Left renal pelvis (tissue), 4 donors: ENCODE measurements at places on chromosomes 3 and 15. TPM values are rescaled to one million over a fixed set of nuclear protein-coding genes. Genes with fewer than 3 reads are reported as not detected.

- no peak for DNase-seq
These were observed 24.2 kb upstream of the CLRN1 start for GRCh38 chr3:150996731-150997130.

P2RY13 gene
- polyA plus RNA-seq = 2.7 TPM

- no peak for DNase-seq
These were observed 62.2 kb upstream of the CTSH start for GRCh38 chr15:79007066-79007465.

- no peak for DNase-seq
These were observed 33.8 kb downstream of the CPNE4 start for GRCh38 chr3:132001036-132001435.

WNT5A gene
- 49.8 TPM for polyA plus RNA-seq

TRPM1 gene
- polyA plus RNA-seq = 0.27 TPM

- peak; percentile 16 for DNase-seq
These were observed 95.4 kb downstream of the PLOD2 start for GRCh38 chr3:146065573-146066006.

GRCh38 chr3:56988458-56989168, 71.9 kb upstream of the SPATA12 start:
- peak; percentile 81 for DNase-seq

- no peak for DNase-seq
These were observed 16.5 kb upstream of the CYP11A1 start for GRCh38 chr15:74383695-74384565.

FBN1 gene
- 67.6 TPM for polyA plus RNA-seq

GRCh38 chr3:38613426-38613825, 36.1 kb downstream of the SCN5A start:
- DNase-seq = no peak

VPS39 gene
- 73.5 TPM for polyA plus RNA-seq

DNA sequence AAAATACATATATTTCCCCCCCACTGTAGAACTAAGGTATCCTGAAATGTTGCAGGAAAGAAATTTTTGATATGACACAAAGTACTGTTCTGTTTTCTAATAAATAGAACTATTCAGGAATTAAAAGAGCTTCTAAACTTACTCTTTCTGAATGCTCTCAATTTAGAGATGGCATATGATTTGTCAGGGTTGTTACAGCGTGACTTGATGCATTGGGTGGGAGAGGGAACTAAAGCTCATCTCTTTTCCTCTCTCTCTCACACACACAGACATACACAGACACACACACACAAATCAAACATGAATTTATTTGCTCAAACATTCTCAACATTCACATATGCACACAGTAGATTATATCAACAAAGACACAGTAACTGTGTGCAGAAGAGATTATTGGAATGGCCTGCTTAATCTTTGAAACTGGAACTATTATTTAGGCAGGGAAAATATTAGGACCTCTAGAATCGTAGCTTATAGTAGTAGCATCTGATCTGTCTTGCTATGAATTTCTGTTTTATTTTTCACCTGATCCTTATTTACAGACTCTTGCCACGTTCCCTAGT, 807.4 kb upstream of the GBE1 start:
- no peak for DNase-seq

C3orf62 gene
- polyA plus RNA-seq = 10.8 TPM
